Activated CD4-positive, alpha-beta T cell treated with anti-CD3 and anti-CD28 coated beads, Interleukin-2, amount 10 ng/mL, durations not matched to agents 24 days and 14 days (primary cell): ENCODE measurements at places on chromosomes 6 and 20. TPM values are rescaled to one million over a fixed set of nuclear protein-coding genes. Genes with fewer than 3 reads are reported as not detected.

The MANEA gene
- total RNA-seq = 22.6 and 23.1 TPM in 2 replicates

DNA sequence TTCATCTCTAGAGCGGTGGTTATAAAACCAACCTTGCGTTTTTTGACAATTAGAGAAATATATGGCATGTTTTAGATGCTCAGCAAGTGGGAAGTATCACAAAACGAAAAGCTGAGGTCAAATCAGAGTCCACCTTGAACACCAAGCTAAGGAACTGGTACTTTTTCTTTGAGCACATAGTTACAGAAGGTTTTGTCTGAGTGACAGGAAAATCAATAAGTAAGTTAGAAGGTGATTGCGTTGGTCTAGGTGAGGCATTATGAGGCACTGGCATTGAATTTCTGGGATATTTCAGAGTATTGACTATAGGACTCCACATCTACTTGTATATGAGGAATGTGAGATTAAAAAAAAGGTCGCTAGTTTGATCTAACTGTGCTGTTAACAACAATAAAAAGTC is 597 bp upstream of the HINT3 start:
- peaks cover 4% of the 10 kb centered on the region for H3K4me1 ChIP-seq
- peaks cover 1% of the 10 kb centered on the region for H3K27me3 ChIP-seq
- DNase-seq = peak; percentile 50
- no peak overlapping the region for H3K4me3 ChIP-seq
- no peaks in the 10 kb centered on the region for H3K36me3 ChIP-seq

The IRF4 gene
- total RNA-seq = 831 and 846 TPM in 2 replicates

The GABRR1 gene
- not detected in 2 replicates for total RNA-seq

DNA sequence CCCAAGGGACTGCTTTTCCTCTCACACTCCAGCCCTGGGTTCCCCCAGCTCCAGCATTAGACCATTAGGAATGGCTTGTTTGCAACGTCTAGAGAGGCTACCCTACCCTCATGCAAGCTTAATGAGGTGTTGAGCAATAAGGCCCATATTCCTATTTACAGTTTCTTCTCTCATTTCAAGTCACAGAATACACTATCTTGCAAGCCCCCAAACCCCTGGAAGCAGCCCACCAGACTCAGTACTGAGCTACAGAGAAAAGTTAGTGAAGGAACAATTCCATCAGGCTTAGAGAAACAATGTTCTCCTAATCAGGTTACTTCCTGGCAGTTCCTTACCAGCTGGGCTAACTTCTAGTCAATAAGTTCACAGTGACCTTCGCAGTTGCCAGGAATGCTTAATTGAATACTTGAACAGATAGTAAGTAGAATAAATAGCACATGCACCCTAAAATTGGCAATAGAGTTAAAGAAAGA is 606.5 kb upstream of the NOX3 start:
- no peak overlapping the region for H3K4me3 ChIP-seq
- no peaks in the 10 kb centered on the region for H3K36me3 ChIP-seq
- no peak for DNase-seq
- H3K27me3 ChIP-seq = no peaks in the 10 kb centered on the region
- no peak overlapping the region for H3K27ac ChIP-seq

The NPBWR2 gene
- not detected in 2 replicates for total RNA-seq

The SLPI gene
- not detected in 2 replicates for total RNA-seq
